ENCODE measurements at places on chromosomes 11 and 22.

- DNase-seq = no peak
These were observed 650 bp downstream of the GUCY1A2 start for GRCh38 chr11:107017433-107018218.

GRCh38 chr11:131817687-131818188, 447.3 kb downstream of the NTM start:
- DNase-seq = no peak

DNA sequence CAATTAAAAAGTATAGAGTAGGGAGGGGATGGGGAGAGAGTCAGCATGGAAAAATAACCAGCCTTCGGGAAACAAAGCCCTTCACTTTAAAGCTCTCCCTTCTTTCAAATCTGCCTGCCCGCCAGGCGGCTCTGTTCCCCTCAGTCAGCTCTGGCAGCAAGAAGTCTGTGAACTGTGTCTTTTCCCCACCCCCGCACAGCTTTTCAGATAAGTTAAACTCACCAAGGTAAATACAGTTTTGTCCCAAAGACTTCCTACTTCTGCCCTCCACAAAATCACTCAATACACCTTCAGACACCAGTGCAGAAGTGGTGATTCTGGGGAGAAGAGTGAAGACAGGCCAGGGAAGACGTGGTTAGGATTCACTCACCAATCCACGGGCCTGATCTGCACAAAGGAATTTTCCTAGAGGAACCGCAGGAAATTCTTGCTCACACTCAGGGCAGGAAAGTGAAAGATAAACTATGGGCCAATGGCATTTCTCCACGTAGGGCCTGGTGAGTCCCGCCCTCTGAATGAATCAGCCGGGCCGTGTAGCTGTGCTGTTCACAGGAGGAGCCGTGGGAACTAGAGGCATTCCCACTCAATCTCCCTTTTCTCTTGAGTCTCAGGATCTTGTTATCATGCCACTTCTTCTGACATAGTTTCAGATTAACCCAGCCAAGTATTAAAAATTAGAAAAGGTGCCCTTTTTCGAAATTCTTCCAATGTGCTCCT, at the start of gene TRIM5:
TSS of gene TRIM5 (minus strand) at position 429 of the 717 bp plus-strand sequence. CDS start 4,897 bp downstream, outside the sequence.
- peak; percentile 74 for DNase-seq

GRCh38 chr11:36316049-36316448, 20.0 kb downstream of the PRR5L start:
- no peak for DNase-seq

DNA sequence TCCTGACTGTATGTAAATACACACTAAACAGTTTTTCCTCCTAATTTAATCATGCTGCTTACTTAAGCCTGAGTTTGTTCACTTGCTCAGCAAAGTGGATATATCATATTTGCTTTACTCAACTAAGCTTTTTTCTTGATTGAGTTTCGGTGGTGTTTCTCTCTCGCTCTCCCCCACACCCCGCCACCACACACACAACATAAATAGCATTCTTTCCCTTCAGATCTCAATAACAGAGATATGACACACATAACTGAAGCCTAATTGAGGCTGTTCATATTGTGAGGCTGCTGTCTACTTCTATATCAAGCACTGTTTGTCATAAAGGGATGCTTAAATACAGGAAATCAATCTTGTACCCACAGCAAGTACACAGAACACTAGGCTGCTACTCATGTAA, 364.9 kb downstream of the FAT3 start:
- DNase-seq = no peak

DNA sequence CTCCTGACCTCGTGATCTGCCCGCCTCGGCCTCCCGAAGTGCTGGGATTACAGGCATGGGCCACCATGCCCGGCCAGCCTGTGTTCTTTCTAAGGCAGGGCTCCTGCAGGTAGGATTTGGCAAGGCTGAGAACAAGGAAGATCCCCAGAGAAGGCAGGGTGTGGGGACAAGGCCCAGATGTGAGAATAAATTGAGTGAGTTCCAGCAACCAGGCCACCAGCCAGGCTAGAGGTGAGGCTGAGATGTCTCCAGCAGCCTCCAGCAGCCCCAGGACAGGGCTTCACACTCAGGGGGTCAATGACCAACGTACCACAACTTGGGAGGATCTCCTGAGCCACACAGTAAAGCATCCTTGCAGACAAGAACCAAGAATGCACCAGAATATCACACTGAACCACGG, 75.1 kb downstream of the BUD13 start:
- no peak for DNase-seq
